Retina (tissue), 1 donor: ENCODE measurements at places on chromosomes 7 and 10.

DNA sequence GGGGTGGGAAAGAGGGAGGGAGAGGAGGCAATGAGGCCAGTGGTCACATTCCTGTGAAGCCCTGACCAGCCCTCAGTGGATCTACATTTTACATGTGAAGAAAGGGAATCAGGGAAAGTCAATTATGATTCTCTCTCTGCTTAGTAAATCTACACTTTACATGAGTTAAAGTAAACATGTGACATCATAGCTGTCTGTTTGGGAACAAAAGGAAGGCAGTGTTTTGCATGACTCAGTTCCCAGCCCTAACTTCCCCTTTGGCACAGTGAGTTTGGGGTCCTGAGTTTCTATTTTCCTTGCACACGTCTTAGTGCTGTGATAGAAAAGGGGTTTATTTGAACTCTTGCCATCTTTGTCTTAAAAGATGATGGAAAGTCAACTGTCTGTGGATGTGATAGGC is 615.1 kb downstream of the SDK1 start:
- DNase-seq: no peak

DNA sequence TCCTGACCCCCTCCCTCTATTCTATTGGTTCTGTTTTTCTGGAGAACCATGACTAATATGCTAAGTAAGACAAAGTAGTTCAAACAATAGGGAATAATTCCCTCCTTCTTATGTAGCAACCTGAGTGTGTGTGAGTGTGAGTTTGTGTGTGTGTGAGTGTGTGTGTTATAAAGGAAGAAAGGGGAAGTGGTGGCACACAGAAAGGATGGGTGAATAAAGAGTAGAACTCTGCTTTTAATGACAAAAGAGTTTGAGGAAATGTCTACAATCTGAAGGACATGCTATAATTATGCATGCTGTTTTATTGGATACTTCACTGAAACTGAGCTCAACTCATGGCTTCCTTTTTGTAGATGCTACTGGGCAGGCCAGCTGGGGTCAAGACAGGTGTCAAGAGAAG is 489.5 kb downstream of the REEP3 start:
- no peak for DNase-seq

GRCh38 chr10:49076741-49077521 is 38.4 kb downstream of the VSTM4 start:
- DNase-seq: no peak

DNA sequence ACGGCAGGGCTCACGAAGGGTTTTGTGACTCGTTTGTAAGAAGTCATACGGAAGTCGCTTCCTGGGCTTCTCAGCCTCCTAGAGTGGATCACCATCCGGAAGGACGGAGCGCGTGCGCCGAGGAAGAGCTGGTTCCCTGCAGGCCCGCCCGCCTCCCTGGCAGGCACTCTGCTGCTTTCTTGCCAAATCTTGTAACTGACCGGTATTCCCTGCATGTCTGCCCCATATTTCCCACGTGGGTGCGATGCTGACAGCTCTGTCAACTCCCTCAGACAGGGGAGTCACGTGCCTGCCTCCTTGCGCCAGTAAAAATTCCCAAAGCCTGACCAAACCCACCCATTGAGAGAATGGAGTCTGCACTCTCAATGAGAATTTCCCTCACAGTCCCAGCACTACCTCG is 12.7 kb downstream of the SHH start:
- no peak for DNase-seq

- DNase-seq: no peak
Measured at GRCh38 chr7:19016140-19016539, 101.3 kb downstream of the TWIST1 start.
